ENCODE measurements at places on chromosomes 2 and 18.

GRCh38 chr2:220949466-220949865 lies 622.6 kb downstream of the EPHA4 start:
- no peaks in the 10 kb centered on the region for H3K36me3 ChIP-seq
- H3K27me3 ChIP-seq = peaks cover 13% of the 10 kb centered on the region
- DNase-seq = no peak
- H3K4me1 ChIP-seq = no peaks in the 10 kb centered on the region

DNA sequence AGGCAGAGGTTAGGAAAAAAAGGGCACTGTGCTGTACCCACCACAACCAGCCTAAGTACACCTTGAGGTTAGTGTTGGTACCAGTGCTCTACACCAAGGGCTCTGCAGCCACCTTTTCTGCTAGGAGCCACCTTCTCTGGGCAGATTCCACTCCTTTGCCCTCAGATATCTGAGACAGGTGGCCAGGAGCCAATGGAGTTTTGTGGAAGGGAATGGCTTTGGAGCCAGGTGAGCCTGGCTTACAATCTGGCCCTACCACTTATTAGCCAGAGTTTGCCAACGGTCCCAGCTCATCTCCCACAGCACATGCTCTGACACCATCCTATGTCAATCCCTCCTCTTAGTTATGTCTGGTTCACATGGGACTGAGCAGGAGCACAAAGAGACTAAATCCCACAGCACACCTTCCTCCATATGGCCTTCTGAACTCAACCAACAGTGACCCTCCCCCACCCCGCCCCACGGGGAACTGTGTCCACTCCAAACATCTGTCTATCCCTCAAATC lies 77.5 kb downstream of the CLHC1 start:
- H3K4me3 ChIP-seq = no peak overlapping the region
- no peak overlapping the region for H3K27ac ChIP-seq
- no peaks in the 10 kb centered on the region for H3K27me3 ChIP-seq
- H3K4me1 ChIP-seq = peaks cover 5% of the 10 kb centered on the region

DNA sequence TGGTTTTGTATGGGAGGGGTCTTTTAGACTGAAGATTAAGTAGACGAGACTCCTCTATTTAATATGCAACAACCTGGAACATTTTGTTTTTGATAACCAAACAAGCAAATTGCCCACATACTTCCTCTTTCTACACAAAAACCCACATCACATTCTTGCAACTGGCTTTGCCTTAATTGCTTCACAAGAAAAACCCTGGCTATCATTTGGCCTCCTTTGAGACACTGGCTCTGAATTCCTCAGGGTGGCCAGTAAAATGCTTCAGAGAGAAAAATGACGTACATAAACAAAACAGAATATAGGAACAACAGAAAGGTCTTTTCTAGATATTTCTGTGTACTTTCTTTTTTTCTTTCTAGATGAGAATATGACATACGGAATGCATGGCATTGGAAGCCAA lies 103.0 kb downstream of the TRIB2 start:
- H3K36me3 ChIP-seq = no peaks in the 10 kb centered on the region
- H3K4me3 ChIP-seq = no peak overlapping the region
- no peak overlapping the region for H3K27ac ChIP-seq
- peaks cover 15% of the 10 kb centered on the region for H3K4me1 ChIP-seq

DNA sequence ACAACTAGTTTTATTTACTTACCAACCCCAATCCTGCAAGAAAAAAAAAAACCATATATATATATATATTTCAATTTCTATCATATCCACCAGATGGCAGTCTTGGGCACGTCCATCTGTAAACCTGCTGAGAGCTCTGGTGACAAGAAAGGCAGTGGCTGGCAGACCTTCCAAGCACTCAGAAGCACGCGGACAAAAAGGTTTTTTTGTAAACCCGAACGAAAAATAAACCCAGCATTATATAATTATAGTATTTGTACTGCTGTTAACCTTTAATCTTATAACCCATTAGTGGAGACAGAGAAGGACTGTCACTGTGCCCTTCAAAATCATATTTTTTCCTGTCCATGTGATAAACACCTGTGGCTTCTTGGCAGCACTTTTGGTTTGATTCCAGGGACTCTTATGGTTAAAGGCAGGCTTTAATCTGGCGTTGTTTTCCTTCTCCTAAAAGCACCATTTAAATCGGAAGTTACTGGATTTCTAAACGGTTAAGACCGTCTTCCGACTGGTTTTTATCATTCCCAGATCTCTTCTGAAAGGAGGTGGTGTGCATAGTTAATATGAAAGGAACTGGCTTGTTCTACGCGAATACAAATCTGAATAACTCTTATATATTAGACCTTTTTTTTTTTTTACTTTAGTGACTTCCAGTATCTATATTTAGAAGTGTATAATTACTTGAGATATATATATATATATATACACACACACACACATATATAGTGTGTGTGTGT lies 31.0 kb upstream of the SLC3A1 start:
- peaks cover 12% of the 10 kb centered on the region for H3K4me1 ChIP-seq
- H3K27ac ChIP-seq = no peak overlapping the region
- DNase-seq = peak; percentile 47
- H3K27me3 ChIP-seq = no peaks in the 10 kb centered on the region
- H3K4me3 ChIP-seq = peak overlapping the region; percentile 60
- no peaks in the 10 kb centered on the region for H3K36me3 ChIP-seq

GRCh38 chr2:159875083-159875482 lies 77.1 kb upstream of the CD302 start:
- H3K4me3 ChIP-seq = no peak overlapping the region
- DNase-seq = no peak
- no peaks in the 10 kb centered on the region for H3K27me3 ChIP-seq

DNA sequence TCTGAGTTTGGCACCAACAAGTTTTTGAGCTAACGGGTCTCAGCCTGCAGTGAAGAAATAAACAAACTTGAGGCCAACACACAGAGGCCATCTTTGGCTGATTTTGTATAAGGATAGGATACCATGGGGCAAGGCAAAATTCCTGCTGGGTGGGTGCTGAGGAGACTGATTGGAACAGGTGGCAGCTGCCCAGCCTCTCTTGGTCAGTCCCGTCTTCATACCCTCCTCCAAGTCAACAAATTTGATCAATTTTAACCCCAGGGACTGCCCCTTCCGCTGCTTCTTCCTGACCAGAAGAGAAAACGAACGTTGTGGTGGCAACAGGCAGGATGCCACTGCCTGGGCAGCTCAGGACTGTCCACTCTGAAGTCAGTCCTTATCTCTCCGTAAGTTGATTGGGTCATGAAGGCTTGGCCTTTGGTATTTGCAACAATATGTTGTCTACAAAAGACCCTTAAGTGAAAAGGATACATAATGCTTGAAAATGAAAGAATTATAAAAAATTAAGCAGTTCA lies 139.3 kb downstream of the SPP2 start:
- no peak overlapping the region for H3K27ac ChIP-seq
- H3K4me1 ChIP-seq = peaks cover 4% of the 10 kb centered on the region
- DNase-seq = no peak
- H3K36me3 ChIP-seq = no peaks in the 10 kb centered on the region
- no peak overlapping the region for H3K4me3 ChIP-seq
- H3K27me3 ChIP-seq = no peaks in the 10 kb centered on the region

DNA sequence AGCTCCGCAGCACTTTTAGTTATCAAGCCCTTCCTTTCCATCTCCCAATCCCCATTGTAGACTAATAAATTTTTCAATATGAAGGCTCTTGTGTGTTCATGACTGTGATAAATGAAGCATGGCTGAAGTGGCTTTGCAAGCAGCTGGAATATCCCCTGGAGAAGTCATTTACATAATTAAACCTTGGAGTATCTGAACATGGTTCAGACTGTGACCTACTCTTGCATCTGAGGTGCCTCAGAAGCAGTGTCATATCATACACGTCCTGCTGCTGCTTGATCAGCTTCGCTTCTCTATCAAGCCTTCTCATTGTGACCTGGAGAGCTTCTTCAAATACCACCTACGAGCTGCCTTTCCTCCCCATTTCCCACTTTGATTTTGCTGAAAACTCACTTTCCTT lies 48.4 kb upstream of the ZNF397 start:
- H3K27ac ChIP-seq = no peak overlapping the region
- no peak for DNase-seq
- H3K4me3 ChIP-seq = no peak overlapping the region
- peaks cover 9% of the 10 kb centered on the region for H3K27me3 ChIP-seq
- no peaks in the 10 kb centered on the region for H3K4me1 ChIP-seq

GRCh38 chr2:191618046-191618780 lies 59.7 kb upstream of the NABP1 start:
- H3K36me3 ChIP-seq = peaks cover 3% of the 10 kb centered on the region
- peak overlapping the region; percentile 10 for H3K4me3 ChIP-seq
- peaks cover 28% of the 10 kb centered on the region for H3K4me1 ChIP-seq
- H3K27ac ChIP-seq = peak overlapping the region; percentile 87

DNA sequence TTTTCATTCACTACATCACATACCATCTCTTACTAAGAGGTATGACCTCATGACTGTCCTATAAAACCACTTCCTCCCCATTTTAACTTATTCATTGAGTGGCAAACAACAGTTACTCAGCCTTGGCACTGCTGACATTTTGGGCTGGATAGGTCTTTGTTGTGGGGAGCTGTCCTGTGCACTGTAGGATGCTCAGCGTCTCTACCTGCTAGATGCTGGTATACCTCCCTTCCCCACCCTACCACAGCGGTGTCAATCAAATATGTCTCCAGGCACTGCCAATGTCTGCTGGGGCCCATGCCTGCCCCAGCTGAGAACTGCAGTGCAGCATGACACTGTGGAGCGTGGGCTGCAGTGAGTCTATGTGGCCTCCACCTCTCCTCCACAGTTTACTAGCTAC lies 76.3 kb upstream of the MGAT4A start:
- H3K27ac ChIP-seq = peak overlapping the region; percentile 19
- no peak overlapping the region for H3K4me3 ChIP-seq
- H3K36me3 ChIP-seq = peaks cover 3% of the 10 kb centered on the region
- H3K4me1 ChIP-seq = peaks cover 5% of the 10 kb centered on the region
- DNase-seq = no peak
- peaks cover 18% of the 10 kb centered on the region for H3K27me3 ChIP-seq

DNA sequence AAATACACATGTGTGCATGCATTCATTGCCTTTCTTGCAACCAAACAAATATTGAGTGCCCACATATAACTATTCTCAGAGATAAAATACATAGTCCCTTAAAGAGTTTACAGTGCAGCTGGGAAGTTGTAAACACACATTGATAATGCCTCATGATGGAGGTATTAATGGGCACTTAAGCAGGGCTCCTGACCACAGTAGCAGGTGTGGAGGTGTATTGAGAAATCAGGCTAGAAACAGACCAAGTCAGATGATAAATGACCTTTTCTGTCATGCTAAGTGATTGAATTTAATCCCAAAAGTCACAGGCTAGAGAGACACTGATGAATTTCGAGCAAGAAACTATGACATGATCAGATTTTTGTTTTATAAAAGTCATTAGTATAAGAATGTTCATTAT lies 157.7 kb downstream of the ZNF385B start:
- peaks cover 2% of the 10 kb centered on the region for H3K36me3 ChIP-seq
- H3K27ac ChIP-seq = no peak overlapping the region

DNA sequence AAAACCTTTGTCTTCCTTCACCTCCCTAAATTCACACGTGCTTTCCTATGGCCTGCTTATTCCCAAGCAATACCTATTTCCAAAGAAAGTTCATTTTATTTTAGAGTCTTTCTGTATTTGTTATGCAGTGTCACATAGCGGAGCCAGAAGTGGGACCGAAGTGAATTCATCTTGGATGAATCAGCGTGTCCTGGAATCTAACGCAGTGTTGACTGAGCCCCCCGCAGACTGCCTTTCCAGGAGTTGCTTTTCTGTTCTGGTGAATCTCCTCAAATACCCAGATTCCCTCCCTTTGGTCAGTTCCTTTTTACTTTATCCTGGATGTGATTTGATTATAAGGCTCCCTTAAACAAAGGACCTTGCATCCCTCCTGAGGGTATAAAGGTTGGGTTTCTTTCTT lies 10.8 kb downstream of the ALPP start:
- peaks cover 6% of the 10 kb centered on the region for H3K4me1 ChIP-seq
- H3K27ac ChIP-seq = no peak overlapping the region
- DNase-seq = no peak
- H3K27me3 ChIP-seq = peaks cover 46% of the 10 kb centered on the region
- H3K36me3 ChIP-seq = no peaks in the 10 kb centered on the region

- H3K4me1 ChIP-seq = no peaks in the 10 kb centered on the region
- no peak overlapping the region for H3K4me3 ChIP-seq
- peaks cover 10% of the 10 kb centered on the region for H3K27me3 ChIP-seq
Measured at GRCh38 chr2:25085761-25086560, 44.1 kb downstream of the EFR3B start.

DNA sequence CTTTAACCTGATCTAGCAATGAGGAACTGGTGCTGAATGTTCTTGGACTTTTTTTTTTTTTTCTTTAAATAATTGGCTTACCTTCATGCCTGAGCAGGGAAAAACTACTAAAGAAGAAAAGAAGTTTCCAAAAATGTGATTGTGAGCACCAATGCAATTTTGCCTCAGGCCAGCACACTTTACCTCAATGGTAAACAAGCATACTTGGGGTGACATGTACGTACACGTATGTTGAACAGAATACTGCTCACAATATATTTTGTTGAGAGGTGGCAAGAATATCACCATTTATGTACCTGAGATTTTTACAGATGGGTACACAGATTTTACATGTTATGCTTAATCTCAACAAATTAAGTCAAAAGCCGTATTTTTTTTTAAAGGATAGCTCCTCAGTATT lies 144.3 kb downstream of the FIGN start:
- no peaks in the 10 kb centered on the region for H3K4me1 ChIP-seq
- DNase-seq = no peak
- no peak overlapping the region for H3K4me3 ChIP-seq

DNA sequence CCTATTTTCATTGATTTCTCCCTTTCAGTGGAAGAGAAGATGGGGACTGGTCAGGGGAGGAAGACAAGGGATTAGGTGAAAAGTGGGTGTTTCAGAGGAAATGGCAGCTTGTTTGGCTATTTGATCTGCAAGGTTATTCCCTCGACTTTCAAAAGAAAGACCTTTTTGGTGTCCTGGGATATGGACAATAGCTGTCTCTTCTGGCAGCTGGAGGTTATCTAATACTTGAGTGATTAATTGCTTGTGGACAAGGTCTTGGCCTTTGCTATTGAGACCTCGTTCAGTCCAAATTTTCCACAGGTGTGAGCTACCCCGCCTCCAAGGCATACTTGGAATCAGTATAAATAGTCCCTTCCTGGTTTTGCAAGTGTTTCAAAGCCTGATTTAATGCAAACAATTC lies 33.3 kb upstream of the TRAPPC8 start:
- no peaks in the 10 kb centered on the region for H3K4me1 ChIP-seq
- H3K27me3 ChIP-seq = no peaks in the 10 kb centered on the region
- no peak for DNase-seq
- no peak overlapping the region for H3K4me3 ChIP-seq
- H3K36me3 ChIP-seq = no peaks in the 10 kb centered on the region

DNA sequence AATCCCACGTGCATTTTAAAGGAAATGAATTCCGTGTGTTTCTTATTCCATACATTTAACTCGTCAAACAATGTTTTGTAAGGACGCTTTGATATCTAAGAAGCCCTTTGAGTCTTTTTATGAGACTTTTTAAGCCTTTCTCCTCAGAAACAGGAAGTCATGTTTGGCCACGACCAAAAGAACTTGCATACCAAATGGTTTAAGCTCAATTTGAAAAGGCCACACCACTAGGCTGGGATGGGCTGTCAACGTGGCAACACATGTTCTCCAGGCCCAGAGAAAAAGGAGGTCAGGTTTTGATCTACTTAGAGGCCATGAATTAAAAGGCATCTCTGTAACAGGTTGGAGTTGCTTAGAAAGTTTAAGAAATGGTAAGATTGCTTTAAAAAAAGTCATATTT lies 441.8 kb downstream of the CMPK2 start:
- H3K27ac ChIP-seq = no peak overlapping the region
- H3K4me3 ChIP-seq = no peak overlapping the region
- no peak for DNase-seq
- no peaks in the 10 kb centered on the region for H3K36me3 ChIP-seq
- H3K4me1 ChIP-seq = no peaks in the 10 kb centered on the region

All from effector memory CD8-positive, alpha-beta T cell (primary cell).